ENCODE measurements at places on chromosomes 16 and 17. TPM values are rescaled to one million over a fixed set of nuclear protein-coding genes. Genes with fewer than 3 reads are reported as not detected.

The WFIKKN1 gene
- total RNA-seq: 0.40 TPM

The C16orf74 gene
- 0.51 TPM for total RNA-seq

GRCh38 chr17:70168977-70169708, at the start of gene KCNJ2:
Gene KCNJ2 (plus strand): TSS chr17:70169532. CDS start chr17:70175040, 5,508 bp downstream.
- peak; percentile 96 for DNase-seq

DNA sequence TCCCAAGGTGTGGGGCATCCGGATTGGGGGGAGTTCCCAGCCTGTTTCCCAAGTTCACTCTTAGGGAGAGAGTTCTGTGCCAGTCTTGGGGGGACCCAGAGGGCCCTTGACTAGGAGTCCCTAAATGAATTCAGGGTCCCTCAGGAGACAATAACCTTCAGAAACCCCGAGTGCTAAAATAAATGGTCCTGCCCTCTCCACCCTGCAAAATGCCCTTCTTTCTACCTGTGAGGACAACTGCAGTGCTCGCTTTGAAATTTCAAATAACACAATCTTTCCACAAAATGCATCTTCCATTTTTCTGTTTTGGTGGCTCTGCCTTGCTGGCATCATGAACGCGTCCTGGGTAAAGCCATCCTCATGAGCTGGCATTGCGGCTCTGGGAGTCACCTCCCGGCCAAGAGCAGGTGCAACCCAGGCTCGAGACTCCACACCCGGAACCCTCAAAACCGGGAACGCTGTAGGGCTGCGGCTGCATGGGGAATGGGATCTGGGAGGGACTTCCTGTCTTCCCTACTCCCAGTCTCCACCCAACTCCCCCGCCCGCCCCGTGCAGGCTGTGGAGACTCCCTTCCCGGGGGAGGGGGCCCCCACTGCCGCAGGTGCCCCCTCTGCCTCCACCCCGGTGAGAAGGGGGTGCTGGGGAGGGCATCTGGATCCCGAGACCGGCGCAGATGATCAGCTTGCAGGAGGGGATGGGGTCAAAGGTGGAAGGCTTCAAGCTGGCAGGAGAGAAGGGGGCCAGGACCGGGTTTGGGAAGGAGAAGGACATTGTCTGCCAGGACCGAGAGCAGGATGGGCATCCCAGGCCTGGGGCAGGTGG, at the start of gene ZNF205:
Gene ZNF205, plus strand, starts transcription at position 529 of the 823 bp plus-strand sequence. CDS start 845 bp downstream, outside the sequence.
- no peak for DNase-seq

GRCh38 chr16:58647107-58647506, 17.5 kb upstream of the CNOT1 start:
- DNase-seq: no peak

DNA sequence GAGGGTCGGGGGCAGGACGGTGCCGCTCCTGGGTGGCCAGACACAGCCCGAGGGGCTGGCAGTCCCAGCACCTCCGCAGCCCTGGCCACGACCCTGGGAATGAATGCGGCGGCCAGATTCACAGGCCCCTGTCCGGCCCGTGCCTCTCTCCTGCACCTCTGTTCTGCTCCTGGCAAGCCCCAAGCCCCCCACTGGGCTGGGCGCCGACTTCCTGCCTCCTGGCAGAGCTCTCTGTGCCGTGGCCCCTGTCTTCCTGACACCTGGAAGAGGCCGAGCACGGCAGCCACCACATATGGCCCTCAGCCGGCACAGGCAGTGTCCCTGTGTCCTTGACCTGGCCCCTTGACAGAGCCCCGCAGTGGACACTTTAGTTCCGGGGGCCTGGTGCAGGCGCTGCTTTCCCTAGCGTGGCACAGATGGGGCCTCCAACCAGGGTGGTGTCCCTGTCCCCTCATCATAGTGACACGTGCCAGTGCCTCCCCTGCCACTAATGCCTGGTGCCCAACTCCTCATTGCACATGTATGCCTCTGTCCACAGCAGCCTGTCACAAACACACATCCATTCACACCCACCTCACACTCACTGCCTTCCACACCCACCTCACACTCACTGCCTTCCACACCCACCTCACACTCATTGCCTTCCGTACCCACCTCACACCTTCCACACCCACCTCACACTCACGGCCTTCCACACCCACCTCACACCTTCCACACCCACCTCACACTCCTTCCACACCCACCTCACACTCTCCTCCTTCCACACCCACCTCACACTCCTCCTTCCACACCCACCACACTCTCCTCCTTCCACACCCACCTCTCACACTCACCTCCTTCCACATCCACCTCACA, 110.6 kb upstream of the PLCG2 start:
- DNase-seq: no peak

DNA sequence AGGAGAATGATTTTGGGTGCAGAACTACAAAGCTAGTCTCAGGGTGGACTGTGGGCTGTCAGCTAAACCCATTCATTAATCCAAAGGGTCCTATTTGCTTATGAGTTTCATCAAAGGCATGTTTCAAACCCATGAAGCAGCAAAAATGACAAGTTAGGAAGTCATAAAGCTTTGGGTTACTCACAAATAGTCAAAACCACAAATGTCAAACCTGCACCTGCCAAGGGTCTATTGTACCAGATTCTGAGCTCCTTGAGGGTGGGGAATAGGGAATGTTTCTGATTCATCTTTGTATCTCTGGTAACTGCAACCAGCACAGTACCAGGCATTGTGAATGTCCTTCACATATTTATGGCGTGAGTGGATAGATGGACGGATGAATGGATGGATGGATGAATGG, 317.7 kb downstream of the MAF start:
- no peak for DNase-seq

GRCh38 chr16:77859493-77860232, 71.3 kb downstream of the VAT1L start:
- DNase-seq: no peak

- DNase-seq: no peak
Observed at GRCh38 chr16:6892966-6893365, 439.7 kb upstream of the RBFOX1 start.

DNA sequence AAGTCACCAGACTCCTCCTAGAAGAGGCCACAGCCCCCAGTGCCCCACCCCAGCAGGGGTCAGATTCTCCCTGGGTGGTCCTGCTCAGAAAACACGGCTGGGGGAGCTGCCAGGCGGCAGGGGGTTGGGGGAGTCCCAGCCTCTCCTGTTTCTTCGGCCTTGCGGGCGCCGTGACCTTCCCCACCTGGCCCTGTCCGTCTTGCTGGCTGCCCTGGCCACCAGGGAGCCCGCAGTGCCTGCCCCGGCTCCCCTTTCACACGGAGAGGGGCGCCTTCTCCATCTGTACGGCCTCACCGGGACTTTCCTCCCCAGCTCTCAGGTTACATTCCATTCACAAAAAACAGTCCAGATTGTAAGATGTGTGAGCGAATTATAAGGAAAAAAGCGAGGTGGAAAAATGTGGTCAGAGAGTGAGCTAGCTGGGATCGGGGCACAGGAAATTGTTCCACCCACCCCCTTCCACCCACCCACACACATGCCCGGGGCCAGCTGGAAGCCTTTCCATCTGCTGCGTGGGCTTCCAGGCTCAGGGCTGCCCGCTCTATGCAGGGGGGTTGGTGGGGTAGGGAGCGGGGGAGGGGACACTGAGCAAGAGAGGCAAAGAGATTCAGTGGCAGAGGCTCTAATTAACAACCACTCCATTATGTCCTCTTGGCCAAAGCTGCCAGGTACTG, 14.6 kb upstream of the CIBAR2 start:
- DNase-seq: no peak

DNA sequence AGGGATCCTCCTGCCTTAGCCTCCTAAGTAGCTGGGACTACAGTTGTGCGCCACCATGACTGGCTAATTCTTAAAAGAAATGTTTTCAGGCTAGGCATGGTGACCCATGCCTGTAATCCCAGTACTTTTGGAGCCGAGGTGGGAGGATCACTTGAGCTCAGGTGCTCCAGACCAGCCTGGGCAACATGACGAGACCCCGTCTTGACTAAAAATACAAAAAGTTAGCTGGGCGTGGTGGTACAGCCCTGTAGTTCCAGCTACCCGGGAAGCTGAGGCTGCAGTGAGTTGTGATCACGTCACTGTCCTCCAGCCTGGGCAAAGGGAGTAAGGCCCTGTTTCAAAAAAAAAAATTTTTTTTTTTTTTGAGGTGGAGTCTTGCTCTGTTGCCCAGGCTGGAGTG, 173.1 kb downstream of the SEC14L1 start:
- DNase-seq: no peak

DNA sequence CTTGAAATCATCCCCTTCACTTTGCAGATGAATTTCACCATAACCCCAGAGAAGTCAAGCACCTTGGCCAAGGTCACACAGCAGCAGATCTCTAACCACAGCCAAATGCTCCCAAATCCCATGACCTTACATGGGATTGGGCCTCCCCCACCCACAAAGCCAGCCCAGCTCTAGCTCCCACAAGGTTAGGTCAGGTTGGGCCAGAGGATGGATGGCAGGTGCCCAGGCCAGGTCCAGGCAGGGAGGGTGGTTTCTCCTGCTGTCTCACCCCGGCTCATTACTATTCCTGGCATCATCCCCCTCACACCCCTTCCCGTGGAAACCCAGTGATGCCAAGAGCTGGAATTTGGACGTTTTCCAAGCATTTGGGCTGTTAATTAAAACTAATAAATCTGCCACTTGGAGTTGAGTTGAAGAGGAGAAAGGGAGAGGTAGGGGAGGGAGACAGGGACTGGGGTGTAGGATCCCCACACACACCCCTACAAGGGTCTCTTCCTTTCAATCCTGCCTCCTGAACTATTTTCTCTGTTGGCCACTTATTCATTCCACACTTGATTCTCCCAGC, 181.6 kb downstream of the TMEM132E start:
- DNase-seq: peak; percentile 33

GRCh38 chr17:77498091-77498741, 357.4 kb downstream of the SEC14L1 start:
- peak; percentile 39 for DNase-seq

DNA sequence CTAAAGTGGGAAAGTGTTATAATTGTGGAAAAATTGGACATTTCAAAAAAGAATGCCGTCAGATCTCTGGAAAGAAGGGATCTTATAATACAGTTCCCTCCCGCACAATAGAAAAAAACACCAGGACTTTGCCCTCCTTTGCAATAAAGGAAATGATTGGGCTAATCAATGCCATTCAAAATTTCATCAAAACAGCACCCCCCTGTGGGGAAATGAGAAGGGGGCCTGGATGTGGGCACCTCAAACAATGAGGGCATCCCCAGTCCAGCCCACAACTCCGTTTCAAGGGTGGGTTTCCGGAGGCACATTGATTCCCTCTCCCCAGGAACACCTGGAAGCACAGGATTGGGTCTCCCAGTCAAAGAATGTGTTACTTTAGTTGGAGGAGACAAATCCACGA, 26.1 kb downstream of the CD300LG start:
- no peak for DNase-seq
